GM10248 (cell line): ENCODE measurements at places on chromosomes 11 and 22.

DNA sequence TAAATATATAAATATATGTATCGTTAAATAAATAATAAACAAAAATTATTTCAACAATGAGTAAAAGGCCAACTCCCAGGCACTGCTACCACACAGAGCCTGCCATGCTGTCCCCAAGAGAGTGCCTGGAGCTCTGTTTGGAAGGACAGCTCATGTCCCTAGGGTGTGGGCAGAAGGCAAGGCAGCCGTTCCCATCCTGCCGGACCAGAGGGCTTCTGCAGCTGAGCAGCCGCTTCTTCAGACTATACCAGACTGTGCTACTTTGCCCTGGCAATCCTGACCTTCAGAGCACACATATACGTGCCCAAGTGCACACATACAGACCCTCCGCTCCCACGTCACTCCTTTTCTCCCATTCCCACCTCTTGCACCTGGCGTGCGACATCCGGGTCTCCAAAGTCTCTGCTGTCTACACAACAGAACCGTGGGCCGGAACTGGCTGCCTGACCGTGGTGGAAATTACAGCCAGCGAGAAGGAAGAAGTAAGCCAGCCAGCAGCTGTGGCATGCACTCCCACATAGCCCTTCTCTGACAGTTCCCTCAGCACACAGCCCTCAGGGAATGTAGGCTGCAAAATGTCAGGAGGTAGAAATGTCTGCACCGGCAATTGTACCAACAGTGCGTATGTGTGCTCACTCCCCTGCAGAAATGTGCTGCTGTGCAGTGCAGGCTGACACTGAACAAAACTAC lies 24.0 kb downstream of the PAX6 start:
- no peak for DNase-seq

DNA sequence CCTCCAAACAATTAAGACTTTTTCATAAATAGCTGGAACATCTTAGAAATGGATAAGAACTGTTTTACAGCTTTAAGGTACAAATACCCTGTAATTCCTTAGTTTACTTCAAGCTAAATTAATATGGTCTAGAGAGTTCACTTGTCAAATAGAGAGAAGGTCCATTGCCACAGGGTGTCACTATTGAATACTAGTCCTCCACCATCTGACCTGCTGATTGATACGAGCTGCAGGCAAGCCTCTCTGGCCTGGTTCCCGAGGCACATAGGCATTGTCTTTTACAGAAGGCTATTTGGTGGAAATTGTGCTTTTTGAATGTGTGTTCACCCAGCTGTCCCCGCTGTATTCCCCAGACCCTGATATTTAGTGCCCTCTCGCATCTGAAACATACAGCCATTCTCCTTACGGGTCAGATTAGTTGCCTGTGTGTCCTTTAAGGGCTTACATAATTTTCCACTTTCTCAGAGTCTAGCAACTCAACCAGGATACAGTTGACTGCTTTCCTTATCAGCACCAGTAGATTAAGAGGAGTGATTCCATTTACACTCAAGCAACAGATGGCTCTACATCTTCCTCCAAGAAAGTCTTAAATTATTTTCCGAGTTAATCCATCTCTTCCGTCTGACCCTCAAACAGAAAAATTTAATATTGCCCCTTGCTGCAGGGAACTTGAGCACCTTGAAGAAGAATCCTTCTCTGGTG lies 788.8 kb upstream of the FAT3 start:
- DNase-seq: no peak

GRCh38 chr22:30802202-30803166 lies 107.8 kb downstream of the OSBP2 start:
- DNase-seq: peak; percentile 82

DNA sequence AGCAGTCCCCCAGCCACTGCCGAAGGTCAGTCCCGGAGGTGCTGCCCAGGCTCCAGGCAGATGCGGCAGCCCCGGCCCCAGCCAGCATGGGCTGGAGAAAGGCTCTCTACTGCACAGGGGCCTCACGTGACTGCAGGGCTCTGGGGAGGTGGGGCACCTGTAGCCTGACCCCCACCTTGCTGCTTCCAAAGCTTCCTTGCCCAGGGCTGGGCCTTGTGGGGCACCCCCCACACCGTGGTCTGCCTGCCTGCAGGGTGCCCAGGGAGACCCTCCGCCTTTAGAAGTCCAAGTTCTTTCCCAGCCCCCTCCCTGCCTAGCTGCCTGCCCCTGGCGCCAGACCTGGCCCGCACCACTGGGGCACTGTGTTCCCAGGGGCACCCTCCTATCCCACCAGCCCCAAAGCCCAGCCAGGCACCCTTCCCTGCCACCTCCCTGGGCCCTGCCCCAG lies 28.4 kb upstream of the TXNRD2 start:
- DNase-seq: no peak

- peak; percentile 0 for DNase-seq
These were observed 4.8 kb upstream of the SAA2 start for GRCh38 chr11:18253233-18253632.

GRCh38 chr11:107702723-107703122 lies 9.1 kb downstream of the SLN start:
- DNase-seq: no peak

DNA sequence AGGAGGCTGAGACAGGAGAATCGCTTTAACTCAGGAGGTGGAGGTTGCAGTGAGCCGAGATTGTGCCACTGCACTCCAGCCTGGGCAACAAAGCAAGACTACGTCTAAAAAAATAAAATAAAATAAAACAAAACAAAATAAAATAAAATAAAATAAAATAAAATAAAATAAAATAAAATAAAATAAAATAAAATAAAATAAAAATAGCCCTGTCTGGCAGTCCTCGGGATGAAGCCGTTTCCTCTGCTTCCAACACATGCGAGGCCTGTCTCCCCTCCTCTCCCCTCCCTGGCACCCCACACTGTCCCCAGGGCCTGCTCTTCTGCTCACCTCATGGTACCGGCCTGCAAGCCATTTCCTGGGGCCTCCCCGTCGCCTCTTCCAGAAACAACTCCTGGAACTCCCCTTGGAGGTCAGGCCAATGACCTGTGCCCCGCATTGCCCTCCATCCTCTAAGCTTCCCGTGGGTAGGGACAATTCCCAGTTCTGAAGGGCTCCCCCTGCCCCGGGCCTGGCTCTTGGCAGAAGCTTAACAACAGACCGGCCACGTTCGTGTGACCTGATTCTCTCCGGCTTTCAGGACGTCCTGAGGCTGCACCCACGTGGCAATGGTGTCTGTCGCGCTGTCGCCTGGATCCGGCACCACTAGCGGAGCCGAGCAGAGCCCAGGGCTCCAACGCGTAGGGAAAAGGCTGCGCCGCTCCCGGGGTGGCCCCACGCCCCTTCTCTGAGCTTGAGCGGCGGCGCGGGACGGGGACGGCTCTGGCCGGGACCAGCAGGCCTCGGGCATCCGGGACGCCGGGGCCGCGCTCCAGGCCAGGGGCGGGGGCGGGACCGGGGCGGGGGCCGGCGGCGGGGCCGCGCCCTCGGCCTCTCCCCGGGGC lies 456 bp upstream of the PARVB start:
- DNase-seq: peak; percentile 80

GRCh38 chr22:31639436-31640039 lies 22.5 kb downstream of the PISD start:
- peak; percentile 28 for DNase-seq

GRCh38 chr11:34823639-34824038 lies 92.5 kb downstream of the APIP start:
- no peak for DNase-seq

- DNase-seq: no peak
These were observed 12.6 kb upstream of the UBASH3B start for GRCh38 chr11:122642971-122643370.

- DNase-seq: no peak
These were observed 8.5 kb downstream of the HMBS start for GRCh38 chr11:119092880-119093842.

DNA sequence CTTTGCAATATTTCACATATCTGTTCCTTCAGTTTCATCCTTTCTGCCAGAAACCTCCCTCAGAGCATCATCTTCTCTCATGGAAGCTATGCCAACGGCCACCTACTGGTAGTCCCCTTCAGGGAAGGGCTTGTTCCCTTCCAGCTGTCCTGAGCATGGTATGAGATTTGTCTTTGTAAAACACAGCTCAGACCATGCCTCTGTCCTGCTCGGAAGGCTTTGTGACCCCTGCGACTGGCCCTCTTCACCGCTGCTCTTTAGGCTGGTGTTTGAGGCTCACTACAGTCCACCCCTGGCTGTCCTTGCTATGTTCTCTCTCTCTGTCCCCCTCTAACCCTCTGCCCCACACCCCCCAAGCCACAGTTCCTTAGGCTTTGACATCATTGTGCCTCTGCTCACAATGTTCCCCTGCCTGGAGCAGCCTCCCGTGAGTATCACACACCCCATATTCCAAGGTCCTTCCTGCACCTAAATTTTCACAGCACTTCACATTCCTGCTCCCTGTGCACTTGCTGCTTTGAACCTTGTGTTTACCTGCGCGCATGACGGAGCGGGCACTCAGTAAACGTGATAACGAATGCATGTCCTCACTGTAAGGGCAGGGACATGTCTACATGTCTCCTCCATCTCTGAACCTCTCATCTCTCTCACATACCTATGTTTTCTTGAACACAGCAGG lies 24.0 kb upstream of the ACER3 start:
- DNase-seq: no peak

DNA sequence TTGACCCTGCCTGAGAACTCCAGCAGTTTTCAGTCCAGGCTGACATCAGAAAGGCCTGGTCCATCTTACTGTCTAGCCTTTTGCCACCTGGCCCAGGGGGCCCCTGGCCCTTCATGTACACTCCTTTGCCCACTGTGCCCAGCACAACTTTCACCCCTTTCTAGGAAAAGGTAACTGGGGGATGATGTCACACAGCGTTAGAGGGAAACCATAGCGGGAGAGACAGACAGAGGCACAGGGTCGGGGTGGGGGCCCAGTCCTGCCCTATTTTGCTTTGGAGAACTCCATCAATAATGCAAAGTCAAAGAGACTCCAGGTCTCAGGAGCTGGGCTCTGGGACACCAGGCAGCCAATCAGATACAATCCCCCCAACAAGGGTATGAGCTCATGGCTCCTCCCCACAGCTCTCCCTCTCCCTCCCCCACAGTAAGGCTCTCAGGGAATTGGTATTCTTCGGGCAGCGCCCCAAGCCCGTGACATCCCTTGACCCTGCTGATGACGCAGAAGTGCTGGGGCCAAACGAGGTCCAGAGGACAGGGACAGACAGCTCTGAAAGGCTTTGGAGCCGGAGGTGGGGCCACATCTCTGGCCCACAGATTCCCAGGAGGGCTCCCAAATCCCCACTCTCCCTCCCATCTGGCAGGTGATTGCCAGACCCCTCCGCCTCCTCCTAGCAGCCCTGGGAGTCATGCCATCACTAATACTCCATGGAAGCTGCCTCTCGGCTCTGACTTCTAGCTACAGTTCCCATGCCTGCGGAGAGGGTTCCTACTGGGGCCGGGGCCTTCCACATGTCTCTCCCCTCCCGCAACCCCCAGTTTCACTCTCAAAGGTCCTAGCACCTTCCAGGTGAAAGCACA lies 5.9 kb downstream of the USP2 start:
- no peak for DNase-seq

GRCh38 chr11:1751999-1752906 lies 1.9 kb upstream of the IFITM10 start:
- no peak for DNase-seq

GRCh38 chr11:128716661-128717210 lies 22.9 kb downstream of the FLI1 start:
- no peak for DNase-seq

GRCh38 chr11:106482917-106483785 lies 405.7 kb downstream of the AASDHPPT start:
- no peak for DNase-seq

- no peak for DNase-seq
These were observed 59.2 kb downstream of the MPPED1 start for GRCh38 chr22:43470941-43471585.

- DNase-seq: peak; percentile 9
These were observed 1.1 kb downstream of the TBCEL start for GRCh38 chr11:121024989-121025388.

DNA sequence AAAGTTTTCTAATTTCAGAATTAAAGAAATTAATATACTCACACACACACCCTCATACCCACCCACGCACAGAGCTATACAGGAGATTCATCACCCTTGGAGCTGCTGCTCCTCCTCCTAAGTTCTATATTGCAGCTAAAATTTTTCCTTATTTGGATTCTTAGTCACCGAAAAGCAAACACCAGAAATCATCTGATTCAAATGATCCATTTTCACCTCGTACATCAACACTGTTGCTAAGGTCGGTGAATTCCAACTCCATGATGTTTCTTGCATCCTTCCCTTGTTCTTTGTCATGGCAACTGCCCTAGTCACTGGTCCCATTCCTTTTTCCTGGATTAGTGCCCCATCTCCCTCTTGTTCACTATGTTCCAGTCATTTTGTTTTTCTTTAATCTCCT lies 286.2 kb downstream of the GRM5 start:
- no peak for DNase-seq

DNA sequence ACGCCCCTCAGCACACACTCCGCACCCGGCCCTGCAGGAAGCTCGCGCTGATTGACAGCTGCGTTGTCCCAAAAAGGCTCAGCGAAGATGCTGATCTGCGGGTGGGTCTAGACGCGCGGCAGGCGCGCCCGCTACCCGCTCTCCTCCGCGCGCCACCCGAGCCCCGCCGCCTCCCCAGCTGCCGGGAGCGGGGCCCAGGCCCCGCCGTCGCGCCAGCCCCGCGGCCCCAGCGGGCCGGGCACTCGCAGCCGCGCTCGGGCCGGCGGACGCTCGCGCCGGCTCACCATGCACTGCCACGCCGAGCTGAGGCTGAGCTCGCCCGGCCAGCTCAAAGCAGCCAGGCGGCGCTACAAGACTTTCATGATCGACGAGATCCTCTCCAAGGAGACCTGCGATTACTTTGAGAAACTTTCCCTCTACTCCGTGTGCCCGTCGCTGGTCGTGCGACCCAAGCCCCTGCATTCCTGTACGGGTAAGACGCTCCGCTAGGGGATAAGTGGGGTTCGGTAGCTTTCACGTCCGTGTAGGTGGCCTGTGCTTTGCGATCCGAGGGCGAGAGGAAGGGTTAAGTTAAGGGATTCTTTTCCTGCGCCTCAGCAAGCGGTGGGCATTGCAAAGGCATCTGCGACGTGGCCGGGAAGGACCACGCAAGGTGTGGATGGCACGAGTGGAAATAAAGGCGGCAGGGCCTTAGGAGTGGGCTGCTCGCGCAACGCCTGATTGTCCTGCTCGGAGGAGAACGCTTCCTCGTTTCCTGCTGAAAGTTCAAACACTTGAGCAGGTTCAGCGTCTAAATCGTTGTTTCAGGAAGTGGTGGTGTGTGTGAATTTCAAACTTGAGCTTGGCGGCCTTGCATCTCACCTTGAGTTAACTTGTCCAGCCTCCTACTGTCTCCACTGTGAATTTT lies at the start of gene BARX2:
Gene BARX2, plus strand, starts transcription at position 98 of the 907 bp plus-strand sequence. Its CDS starts 188 bp downstream, at position 286.
- peak; percentile 42 for DNase-seq

DNA sequence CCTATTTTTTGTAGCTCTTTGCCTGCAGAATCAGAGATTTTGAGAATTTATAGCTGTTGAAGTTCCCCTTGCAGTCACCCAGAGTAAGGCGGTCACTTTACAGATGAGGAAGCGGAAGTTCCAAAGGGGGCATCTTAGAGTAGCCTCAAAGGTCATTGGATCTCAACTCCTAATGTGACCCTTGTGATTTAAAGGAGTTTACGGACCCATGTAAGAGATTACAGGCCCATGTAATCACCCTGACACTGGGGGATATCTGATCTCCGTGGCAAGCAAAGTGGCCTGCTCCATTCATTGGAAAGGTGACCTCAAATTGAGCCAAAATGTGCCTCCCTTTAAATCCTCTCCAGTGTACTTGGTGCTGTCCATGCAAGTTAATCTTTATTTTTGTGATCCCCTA lies 15.7 kb downstream of the P2RX3 start:
- DNase-seq: no peak
